ENCODE measurements at places on chromosomes 13 and 19. TPM values are rescaled to one million over a fixed set of nuclear protein-coding genes. Genes with fewer than 3 reads are reported as not detected.

The OSCAR gene
- total RNA-seq: 6.5 TPM

- no peak for DNase-seq
These were observed 71.6 kb downstream of the SPRYD7 start for GRCh38 chr13:49864509-49864908.

The MTMR6 gene
- 15.4 TPM for total RNA-seq

- DNase-seq: no peak
These were observed 72.9 kb upstream of the TEX29 start for GRCh38 chr13:111247552-111247951.

DNA sequence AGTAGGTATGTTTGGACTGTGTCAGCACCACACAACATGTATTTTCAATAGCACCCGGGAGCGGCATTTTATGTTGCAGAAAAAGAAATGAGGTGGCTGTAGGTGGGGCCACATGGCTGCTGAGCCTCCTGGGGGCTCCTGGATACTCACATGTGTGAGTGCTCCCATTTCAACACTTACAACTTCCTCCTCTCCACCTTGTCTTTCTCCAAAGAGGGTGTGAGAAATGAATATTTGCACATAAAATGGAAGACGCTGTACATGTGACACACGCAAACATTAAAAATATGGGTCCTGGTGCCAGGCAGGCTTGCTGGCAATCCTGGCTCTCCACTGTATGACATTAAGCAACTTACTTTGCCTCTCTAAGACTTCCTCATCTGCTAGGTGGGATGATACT is 222.1 kb downstream of the DCLK1 start:
- DNase-seq: no peak

- DNase-seq: no peak
These were observed 14.8 kb upstream of the MTUS2 start for GRCh38 chr13:28805193-28805819.

DNA sequence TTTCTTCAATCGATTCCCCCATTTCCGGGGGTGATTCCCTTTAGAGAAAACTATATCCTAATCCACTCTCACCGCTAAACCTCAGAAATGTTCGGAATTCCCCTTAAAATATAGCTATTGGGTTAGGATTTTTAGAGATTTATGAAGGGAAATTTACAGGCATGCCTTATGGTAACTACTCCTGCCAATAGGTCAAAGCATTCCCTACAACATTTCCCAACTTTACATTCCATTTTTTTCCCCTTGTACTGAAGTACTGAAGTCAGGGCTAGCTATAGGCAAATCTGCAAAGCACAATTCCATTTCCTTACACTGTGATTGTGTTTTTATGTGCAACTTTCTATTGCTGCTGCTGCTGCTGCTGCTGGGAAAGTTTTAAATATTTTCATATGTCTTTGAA is 2.1 kb downstream of the EDNRB start:
- DNase-seq: no peak

DNA sequence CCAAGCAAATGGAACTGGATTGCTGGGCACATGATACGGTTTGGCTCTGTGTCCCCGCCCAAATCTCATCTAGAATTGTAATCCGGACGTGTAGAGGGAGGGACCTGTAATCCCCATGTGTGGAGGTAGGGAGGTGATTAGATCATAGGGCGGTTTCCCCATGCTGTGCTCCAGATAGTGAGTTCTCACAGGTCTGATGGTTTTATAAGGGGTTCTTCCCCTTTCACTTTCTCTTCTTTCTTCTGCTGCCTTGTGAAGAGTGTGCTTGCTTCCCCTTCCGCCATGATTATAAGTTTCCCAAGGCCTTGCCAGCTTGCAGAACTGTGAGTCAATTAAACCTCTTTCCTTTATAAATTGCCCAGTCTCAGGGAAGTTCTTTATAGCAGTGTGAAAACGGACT is 32.6 kb upstream of the MTIF3 start:
- DNase-seq: no peak

DNA sequence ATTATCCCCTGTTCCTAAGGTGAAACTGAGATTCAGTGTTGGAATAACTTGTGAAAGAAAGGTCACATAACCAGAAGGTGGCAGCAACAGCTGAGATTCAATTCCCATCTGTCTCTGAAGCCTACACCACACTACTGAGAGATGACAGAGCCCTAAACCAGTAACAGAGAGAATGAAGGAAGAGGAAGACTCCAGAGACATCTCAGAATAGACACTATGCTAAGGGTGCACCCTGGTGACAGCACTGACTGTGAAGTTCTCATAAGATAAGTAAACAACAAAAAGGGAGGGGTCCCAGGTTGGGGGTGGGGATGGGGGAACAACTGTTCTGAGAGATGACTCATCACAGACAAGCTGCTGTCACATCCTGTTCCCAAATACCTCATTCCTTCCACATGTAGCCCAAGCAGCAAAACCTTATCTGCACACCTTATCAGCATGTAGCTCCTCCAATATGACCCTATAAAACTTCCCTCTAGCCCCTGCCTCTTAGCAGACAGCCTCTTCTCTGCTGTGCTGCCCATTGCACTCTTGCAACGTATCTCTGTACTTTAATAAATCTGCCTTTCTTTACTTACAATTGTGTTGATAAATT is 46.5 kb downstream of the UTP14C start:
- DNase-seq: no peak

The CASP14 gene
- total RNA-seq: 245 TPM

DNA sequence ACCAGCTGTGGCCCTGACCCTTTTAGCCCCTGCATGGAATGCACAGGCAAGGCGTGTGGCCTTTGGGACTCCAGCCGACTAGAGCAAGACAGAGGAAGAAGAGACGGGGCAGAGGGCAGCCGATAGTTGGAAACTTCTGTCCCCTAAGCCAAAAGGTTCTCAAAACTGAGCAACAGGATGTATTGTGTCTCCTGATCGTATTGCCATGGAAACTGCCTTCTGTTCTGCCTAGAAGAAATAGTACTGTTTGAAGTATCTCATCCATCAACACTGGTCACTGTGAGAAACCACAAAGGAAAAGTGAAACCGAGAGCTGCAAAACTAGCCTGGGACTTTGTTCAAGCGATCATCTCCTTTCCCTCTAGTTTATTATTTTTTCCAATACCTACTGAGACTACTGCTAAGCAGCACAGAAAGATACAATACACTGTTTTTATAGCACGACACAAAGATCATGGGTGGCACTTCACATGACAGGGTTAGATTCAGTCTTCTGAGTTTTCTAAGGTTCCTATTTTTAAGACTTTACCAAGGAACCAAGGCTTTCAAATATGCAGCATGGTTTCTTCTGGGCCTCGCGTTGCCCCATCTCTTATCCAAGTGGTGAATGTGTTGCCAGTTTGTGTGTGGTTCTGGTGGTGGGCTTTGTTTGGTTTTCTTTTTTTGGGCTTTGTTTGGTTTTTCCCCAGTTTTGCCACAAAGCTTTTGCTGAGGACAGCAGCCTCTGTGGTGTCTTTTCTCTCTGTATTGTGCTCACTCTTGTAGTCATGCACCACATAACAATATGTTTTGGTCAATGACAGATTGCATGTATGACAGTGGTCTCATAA is 49.3 kb upstream of the GPR183 start:
- no peak for DNase-seq

DNA sequence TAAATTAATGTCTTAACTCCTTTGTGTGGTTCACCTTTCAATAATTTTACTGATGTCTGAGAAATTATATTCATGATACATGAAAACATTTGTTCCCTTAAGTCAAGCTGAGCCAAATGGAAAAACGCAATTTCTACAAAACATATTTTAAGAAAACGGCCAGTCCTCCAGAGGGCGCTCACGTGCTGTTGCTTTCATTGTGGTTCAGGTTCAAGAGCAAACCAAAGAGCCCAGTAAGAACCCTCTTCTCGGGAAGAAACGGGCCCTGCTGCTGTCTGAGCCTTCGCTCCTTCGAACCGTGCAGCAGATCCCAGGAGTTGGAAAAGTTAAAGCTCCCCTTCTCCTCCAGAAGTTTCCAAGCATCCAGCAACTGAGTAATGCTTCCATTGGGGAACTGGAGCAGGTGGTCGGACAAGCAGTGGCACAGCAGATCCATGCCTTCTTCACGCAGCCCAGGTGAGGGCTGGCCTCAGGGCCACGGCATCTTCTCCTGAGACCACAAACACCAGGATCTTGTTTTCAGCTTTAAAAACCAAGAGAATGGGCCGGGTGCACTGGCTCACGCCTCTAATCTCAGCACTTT is 4.3 kb downstream of the FAAP24 start:
- peak; percentile 43 for DNase-seq

The TMC4 gene
- total RNA-seq: 8.9 TPM

- DNase-seq: no peak
These were observed 114.9 kb downstream of the PCCA start for GRCh38 chr13:100203696-100204367.

GRCh38 chr13:24050796-24051715 is 109.5 kb upstream of the SPATA13 start:
- DNase-seq: no peak

DNA sequence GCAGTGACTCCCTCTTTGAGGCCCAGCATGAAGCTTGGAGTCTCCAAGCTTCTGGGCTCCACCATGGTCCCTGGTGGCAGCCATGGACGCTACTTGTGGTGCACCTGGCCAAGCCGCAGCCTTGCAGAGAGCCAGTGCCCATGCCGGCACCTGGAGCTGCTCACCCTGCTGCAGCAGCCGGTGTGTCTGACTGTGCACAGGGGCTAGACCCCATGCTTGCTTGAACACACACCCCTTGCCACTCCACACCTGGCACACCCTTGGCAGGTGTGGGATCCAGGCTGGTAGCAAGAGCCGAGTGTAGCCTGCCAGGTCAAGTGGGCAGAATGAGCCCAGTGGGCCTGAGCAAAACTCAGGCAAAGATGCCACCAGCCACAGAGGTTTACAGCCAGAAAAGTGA is 18.6 kb upstream of the MLLT1 start:
- DNase-seq: no peak

DNA sequence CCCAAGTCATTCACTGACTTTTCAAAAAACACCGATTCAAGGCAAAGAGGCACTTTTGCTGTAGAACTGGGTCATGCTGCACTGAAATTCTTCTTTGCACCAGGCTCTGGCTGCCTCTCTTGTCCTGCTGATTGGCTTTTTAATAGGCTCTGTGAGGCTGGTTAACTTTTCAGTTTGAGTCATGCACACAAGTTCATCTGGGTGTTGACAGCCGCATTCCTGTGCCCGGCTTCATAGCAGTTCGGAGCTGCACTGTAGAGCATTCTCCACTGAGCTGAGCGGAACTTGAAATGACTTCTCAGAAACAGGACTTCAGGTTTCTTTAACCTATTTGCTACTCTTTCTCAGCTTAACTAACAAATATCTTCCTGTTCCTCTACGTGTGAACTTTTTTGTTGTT is 978.3 kb downstream of the UQCRFS1 start:
- DNase-seq: no peak

- no peak for DNase-seq
These were observed 15.7 kb downstream of the CCDC124 start for GRCh38 chr19:17948514-17948900.

DNA sequence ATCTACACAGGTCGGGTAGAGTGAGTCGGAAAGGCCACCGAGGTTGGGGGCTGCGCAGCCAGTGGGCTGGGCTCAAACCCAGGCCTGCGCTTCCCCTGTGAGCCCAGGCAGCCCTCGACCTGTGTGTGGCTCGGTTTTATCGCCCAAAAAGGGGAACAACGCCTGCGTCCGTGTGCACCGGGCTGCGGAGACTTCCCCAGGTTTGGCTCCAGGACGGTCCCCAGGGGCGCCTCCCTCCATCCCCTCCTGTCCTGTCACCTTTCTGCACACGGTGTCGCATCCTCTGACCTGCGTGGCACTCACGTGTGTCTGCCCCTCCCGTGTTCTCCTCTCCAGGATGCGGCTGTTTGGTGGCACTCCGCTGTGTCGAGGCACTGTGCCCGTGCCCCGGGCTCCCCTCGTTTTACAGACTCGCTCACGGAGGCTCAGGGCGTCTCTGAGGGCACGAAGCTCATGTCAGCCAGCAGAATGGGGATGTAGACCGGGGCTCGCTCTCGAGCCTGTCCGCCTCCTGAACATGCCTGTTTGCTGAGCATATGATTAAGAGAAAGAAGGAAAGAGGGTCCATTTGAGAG is 25.9 kb downstream of the MCF2L start:
- DNase-seq: no peak

DNA sequence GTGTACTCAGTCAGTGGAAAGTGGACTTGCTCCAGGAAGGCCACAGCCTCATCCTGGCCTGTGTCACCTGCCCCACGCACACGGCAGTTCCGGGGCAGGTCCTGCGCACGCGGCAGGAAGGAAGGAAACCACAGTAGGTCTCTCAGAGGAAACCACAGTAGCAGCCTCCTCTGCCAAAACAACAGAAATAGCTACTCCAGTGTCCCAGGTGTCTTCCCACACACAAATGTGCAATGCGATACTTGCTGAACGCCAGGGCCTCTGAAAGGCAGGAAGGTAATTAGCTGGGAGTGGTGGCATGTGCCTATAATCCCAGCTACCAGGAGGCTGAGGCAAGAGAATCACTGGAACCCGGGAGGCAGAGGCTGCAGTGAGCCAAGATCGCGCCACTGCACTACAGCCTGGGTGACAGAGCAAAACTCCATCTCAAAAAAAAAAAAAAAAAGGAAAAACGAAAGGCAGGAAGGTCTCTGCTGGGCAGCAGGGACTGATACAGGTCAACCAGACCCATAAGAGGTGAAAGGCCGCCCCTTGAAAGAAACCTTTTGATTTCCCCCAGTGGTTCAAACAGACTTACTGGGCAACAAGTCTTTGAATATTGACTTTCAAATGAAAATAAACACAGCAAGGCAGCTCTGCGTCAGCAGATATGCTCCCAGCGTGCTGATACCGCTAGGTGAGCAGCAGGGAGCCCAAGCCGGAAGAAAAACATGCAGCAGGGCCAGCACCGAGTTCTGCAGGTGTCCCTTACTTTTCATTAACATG is 49.5 kb downstream of the CRYL1 start:
- DNase-seq: no peak

DNA sequence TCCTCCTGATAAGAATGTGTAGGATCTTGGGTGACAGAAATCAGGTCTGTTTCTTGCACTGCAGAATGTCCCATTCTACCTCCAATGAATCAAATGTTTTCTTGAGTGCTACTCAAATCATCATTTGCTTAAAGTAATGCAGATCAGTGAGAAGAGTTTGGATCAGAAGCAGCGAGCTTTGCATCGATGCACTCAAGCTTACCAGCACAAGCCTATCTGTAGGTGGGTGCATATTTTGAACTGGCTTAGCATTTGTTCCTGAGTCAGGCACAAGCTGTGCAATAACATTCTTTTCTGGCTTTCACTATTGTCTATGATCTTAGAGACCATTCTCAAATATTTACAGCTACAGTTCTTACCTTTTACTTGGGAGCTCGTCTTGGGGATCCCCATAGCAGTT is 109.5 kb downstream of the UBL3 start:
- no peak for DNase-seq

Data from lower leg skin (tissue), 4 donors.